ENCODE measurements at places on chromosomes 2 and 18.

DNA sequence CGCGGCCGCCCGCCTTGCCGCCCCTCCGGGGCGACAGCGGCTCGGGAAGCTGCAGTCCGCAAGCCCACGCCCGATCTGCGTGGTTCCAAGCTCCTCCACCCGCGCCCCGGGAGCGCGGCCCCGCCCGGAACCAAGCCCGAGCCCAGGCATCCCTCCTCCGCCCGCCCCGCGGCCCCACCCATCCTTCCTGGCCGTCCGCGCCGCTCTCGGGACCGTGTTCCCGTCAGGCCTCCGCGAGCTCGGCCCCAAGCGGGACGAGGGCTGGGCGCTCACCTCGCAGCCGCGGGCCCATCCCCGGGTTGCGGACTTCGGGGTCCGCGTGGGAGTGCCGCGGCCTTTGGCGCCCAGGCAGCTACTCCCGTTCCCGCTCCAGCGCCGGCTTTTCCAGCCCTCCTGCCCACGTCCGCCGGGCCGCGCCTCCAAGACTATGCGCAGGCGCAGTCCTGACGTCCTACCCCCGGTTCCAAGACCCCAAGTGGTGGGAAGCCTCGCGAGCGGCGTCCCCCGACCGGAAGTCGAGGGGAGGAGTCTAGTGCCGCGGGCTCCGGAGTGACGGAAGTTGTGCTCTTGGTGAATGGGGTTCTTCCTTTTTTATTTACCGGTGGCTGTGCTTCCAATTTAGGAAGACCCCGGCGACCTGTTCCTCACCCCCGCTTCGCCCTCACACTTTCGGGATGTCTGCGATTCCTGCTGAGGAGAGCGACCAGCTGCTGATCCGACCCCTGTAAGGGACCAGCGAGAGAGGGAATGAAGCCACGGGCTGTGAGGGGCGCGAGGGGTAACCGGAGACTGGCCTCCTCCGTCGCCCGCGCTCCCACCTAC lies at the start of the genes CPSF3 and ITGB1BP1:
TSS of gene CPSF3 (plus strand) at position 555 of the 822 bp plus-strand sequence. CDS start at position 675, 120 bp downstream.
TSS of gene ITGB1BP1 (minus strand) at position 429 of the 822 bp plus-strand sequence. CDS start 4,831 bp downstream, outside the sequence.
- peak; percentile 99 for DNase-seq

DNA sequence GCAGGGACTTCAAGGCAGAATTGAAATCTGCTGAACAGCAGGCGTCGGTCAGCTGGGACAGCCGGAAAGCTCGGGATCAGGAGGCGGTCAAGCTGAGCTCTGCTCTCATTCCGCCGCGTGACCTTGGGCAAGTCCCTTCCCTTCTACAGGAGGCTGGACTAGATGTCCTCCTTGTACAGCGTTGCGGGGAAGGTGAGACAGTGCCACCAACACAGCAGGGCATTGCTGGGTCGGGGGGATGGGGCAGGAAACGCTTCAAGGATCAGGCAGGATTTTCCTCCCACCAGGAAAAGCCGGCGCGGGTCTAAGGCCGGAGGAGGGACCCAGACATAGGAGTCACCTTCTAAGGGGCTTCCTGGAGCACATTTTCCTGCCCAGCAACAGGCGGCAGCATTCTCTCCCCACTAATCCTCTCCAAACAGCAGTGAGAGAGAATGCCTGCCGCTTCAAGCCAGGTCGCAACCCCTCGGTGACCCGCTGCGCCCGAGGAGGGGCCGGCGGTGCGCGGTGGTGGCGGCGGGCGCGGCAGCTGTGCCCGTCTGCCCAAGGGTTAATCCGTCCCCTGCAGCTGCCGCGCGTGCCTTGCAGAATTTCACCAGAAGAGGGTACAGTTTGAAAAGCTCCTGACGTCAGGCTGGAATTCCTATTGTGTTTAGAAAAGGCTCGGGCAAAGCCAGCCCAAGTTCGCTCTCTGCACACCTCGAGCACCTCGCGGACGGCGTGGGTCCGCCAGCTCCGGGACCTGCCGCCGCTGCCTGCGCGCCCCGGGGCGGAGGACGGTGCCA lies at the start of gene KCNF1:
TSS of gene KCNF1 (plus strand) at position 644 of the 785 bp plus-strand sequence. CDS start 493 bp downstream, outside the sequence.
- peak; percentile 90 for DNase-seq

DNA sequence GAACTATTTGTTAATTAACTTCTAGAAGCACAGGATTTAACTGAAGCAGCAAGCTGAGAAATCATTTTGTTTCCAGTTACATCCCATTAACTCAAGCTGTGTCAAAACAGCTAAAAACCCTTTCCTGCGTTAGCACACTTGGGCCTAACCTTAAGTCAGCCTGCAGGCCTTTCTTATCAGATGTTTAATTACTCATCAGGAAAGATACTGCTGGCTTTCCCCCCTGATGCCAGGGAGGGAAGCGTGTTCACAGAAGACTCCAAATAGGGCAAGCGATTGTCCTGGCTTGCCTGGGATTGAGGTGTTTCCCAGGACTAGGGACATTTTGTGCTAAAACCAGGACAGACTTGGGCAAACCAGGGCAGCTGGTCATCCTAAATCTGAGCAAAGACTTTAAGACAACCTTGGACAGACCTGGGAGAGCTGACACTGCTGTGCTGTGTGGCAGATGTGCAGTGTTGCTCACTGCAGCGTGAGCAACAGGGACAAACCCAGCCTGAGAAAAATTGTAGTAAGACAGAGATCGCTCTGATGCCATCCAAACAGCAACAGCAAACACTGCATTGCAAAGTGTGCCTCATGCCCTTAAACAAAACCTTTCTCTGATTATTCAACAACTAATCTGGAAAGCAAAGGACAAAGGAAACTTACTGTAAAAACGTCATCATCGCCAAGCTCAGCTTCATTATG lies 100.9 kb downstream of the SPRED2 start:
- DNase-seq = peak; percentile 29

DNA sequence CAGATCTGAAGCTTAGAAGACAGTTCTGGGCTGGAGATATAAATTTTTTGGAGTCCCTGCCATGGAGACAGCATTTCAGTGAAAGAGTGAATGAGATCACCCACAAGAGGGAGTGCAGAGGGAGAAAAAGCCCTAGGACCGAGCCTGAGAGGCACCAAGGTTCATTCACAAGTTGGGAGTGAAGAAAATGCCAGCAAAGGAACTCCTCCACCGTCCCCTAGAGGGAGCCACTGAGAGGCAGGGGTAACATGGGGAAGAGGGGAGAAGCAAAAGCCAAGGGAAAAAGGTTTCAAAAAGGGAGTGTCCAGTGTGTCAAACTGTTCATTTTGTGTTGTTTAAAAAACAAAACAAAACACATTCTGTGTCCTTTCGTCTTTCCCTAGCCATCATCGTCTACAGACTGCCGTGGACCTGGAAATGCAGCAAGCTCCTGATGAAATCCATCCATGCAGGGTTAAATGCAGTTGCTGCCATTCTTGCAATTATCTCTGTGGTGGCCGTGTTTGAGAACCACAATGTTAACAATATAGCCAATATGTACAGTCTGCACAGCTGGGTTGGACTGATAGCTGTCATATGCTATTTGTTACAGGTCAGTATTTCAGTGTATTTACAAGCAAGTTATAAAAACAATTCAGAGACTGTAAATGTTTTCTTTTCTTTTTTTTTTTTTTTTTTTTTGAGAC lies 19.1 kb downstream of the CYBRD1 start:
- no peak for DNase-seq

- DNase-seq = no peak
These were observed 311.3 kb upstream of the NT5C1B start for GRCh38 chr2:18900691-18901141.

- DNase-seq = no peak
These were observed 268.5 kb upstream of the HDAC4 start for GRCh38 chr2:239669181-239669898.

DNA sequence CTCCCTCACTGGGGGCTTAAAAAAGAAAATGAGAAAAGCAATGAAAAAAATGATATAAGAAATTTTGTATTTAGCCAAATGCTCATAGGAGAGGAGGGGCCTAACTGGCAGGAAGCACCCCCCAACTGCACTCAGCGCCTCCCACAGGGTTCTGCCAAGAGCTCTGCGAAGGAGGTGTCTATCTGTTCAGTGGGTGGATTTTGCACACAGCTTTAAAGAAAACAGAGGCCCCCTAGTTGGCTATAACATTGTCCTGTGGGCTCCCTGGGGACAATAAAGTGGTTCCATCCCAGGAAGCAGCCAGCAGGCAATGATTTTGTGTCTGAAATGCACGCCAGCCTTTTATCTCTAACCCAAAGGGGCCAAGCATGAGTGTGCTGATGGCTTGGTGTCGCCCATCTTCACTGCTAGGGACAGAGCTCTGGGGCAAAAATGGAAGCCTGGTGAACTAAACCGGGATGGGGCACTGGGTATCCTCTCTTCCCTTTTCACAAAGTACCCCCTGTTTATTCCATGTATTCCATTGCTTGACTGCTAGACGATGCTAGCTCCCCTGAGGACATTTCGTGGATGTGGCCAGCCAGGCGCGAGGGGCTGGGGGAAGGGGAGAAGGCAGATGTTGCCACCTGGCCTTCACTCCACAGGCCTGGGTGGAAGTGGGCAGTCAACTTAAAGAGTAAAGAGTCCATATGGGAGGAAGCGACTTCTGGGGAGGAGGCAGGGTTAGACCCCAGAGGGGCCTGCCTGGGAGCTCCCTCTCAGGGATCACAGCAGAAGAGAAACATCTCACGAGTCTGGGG lies 205.7 kb downstream of the CYP26B1 start:
- DNase-seq = no peak

DNA sequence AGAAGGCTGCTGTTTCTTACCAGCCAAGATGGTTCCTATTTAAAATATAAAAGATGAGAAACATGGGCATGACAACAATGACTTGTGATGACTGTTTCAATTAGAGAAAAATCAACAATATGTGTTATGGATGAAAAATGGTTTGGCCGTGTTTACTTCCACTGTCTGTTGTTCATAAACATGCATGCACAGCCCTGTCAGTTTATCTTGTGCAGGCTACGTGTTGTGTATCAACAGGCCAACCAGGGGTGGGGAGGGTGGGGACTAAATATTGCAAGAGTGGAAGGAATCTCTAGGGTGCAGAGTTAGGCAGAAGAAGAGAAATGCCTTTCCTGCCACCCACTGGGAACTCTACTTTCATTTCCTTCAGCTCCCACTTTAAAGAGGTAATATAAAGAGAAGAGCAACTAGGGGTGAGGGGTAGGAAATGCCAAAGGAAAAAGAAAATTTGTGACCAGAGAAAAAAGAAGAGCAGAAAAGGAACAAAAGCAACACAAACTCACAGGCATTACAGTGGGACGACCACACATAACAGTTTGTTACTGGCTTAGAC lies 116.8 kb upstream of the MEIS1 start:
- no peak for DNase-seq

DNA sequence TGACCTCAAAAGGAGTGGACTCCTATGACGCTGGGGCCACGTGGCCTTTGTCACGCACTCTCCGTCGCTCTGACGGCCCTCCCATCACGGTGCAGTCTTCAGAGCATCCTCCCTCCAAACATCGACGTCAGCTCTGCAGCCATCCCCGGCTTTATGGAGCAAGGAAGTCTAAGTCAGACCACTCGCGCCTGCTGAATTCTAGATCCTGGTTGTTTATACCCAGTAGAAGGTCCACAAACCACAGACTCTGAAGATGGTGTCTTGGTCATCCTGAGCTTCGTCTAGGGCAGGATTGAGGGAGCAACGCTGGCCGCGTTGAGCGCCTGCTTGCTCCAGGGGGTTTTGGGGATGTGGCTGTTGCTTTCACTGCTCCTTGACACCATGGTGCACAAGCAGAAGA lies 228.0 kb upstream of the SALL3 start:
- no peak for DNase-seq

GRCh38 chr2:10350761-10351160 lies 48.1 kb downstream of the HPCAL1 start:
- no peak for DNase-seq

- DNase-seq = no peak
These were observed 223.1 kb downstream of the CDH20 start for GRCh38 chr18:61556316-61556715.

DNA sequence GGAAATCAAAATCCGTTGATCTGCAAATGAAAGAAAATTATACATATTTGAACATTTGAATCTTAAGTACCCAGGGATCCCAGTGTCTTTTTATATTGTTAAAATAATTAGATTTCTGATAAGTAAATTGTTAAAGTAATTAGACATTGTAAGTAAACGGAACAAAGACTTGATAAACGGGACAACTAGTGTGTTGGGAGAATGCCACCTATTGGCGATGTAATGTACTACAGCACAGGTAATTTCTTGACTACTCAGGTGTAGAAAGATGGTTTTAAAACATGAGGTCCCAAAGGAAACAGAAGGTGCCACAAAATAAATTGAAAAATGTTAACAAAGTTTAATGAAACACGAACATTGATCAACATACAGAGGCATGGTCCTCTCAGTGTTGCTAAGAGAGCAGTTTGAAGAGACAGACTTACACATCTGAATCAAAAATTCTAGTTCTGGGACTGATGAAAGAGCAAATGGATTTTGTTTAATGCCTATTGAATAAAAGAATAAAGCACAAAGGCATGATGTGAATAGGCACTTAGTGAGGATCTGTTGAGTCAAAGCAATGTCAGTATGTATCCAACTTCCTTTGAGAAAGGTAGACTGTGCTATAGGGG lies 103.4 kb upstream of the RASGRP3 start:
- peak; percentile 28 for DNase-seq

DNA sequence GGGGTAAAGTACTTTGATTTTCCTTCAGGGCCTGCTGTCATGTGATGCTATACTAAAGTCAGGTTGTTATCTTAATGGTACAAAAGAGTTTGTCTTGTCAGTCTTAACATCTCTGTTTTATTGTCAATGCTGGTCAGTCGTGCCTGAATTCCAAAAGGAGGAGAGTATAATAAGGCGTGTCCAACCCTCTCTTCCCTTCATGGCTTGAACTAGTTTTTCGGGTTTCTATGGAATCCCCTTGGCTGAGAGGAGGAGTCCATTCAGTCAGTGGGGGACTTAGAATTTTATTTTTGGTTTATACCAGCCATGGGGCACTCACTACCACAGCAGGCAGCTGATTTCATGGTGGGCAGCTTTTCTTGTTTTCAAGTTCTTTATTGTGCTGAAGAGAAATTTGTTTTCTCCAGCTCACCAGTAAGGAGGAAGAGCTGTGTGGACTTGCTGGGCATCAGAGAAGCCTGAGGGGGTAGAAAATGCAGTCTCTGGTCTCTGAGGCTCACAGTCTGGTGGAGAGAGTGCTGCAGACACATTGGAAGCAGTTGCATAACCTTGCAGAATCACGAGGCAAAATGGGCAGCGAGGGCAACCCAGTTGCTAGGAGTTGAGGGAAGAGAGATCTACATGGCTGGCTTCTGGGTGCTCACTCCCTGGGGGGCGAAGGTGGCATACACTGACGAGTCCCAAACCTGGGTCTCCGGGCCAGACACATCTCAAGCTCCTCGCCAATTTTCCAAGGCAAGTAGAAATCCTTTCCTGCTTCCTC lies 193.1 kb downstream of the ZBTB7C start:
- DNase-seq = no peak

DNA sequence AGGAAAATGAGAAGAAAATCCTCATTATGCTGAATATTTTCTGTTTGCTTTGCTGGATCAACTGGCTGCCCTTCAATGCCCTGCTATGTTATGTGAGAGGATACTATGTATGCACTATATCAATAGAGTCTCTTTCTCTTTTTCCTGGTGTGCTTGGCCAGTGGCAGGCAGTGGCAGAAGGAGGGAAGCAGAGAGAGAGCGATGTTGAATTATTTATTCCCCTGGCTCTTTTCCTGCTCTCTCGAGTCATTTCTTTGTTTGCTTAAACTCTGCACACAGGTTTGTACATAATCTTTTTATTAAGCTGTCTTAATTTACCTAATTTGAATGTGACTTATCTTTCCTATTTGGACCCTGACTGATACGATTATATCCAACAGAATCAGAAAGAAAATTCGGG lies 1727.3 kb downstream of the SUCLG1 start:
- no peak for DNase-seq

- no peak for DNase-seq
These were observed 111.5 kb upstream of the LGALSL start for GRCh38 chr2:64342195-64343099.

Measured in NCI-H1694 treated with DMSO at 0.1 percent for 48 hours (cell line).